ENCODE measurements at places on chromosomes 13 and 19.

DNA sequence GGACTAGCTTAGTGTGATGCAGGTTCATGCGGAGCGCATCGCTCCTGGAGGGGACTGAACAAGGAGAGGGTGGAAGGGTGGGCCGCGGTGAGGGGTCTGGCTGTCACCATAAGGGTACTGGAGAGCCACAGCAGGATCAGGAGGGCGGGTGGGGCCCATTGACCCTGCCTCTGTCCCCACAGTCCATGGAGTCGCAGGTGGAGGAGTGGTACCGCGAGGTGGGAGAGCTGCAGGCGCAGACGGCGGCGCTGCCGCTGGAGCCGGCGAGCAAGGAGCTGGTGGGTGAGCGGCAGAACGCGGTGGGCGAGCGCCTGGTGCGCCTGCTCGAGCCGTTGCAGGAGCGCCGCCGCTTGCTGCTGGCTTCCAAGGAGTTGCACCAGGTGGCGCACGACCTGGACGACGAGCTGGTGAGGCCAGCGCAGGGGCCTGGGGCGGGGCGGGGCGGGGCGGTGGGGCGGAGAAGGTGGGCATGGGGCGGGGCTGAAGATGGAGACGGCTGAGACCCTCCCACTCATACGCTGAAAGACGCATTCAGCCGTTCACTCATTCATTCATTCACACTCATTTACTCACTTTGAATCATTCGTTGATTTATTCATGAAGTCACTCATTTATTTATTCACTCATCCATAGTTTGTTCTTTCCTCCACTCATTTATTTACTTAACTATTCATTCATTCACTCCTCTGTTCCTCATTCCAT is 27.5 kb upstream of the SHKBP1 start:
- no peak for DNase-seq

DNA sequence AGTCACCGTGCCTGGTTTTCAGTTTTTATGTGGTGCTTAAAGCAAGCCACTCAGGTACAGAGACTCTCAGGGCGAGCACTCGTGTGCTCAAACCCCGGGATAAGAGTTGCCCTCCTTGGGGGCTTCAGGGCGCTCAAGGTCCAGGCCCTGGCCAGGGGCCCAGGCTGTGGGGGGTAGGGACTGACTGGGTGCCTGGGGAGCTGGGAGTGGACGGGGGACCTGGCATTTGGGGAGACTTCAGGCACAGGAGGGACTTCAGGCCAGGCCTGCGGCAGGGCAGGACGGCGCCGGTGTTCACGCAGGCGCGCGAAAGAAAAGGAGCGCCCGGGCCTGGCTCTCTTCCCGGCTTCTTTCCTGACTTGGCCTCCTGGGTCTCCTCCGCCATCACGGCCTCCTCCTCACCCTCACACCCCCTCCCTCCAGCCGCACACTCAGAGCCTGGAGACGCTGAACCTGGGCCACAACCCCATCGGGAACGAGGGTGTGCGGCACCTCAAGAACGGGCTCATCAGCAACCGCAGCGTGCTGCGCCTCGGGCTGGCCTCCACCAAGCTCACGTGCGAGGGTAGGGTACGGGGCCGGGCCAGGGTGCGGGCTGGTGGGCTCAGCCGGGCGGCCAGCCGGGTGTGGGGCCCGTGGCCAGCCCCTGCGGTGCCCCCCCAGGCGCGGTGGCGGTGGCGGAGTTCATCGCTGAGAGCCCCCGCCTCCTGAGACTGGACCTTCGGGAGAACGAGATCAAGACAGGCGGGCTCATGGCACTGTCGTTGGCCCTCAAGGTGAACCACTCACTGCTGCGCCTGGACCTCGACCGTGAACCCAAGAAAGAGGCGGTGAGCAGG is 16.1 kb downstream of the NKPD1 start:
- DNase-seq: no peak

DNA sequence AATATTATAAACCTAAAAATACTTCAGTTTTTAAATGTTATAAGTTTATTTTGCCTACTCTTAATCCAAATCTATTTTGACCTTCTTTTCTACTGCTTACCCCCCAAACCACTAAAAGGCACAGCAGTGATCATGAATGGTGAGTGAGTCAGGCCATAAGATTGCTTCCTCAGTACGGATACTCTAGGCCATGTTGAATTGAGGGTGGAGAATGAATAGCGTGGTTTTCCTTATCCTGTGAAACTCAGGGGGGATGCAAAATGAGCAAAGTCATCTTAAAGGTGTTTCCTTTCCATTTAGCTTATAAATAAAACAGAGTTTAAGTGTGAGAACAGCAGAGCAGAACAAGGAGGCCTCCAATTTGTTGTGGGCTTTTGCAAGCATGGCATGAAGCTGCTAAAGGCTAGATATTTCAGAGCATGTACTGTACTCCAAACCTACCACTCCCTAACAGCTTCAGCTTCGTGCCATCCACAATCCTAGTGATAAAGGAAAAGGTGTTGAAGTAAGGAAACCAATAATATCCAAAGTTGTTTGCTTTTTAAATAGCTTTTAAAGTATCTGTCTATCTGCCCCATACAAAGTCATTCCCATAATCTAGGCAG is 25.0 kb downstream of the SERPINE3 start:
- DNase-seq: no peak

- no peak for DNase-seq
Measured at GRCh38 chr13:94233837-94234236, 245.6 kb downstream of the DCT start.

DNA sequence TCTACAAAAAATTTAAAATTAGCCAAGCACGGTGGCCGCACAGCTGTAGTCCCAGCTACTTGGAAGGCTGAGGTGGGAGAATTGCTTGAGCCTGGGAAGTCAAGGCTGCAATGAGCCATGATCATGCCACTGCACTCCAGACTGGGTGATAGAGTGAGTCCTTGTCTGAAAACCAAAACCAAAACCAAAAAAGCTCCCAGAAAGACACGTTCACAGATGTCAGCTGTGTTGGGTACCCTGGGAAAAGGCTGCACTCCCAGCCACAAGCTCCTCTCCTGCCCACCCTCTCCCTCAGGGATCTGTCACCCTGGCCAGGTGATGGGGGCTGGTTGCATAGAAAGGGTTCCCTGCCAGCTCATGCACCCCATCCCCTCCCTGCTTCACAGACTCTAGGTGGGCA is 53.3 kb downstream of the RNF6 start:
- DNase-seq: no peak

DNA sequence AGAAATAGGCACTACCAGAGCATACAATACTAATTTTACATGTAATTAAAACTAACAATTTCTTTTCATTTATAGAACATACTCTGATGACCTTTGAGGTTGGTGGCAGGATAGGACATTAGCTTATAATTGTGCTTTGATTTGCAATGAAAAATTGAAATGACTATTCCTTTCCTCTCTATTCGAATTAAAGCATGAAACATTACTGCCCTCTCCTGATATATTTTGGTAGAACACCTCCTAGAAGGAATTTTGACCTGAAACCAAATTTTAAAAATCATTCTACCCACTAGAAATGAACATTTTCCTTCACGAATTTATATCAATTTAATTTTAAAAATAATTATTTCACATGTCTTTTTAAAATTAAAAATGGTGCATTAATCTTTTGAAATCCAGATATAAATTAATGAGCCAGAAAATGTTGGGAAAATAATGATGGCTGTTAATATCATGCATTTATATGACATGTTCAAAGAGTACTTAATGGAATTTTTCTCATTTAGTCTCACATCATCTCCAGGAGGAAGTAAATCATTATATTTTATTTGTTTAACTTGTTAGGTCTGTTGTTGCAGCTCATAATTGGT is 556.3 kb upstream of the ARGLU1 start:
- no peak for DNase-seq

- DNase-seq: no peak
Measured at GRCh38 chr13:91358387-91358782, 10.9 kb downstream of the MIR17HG start.

GRCh38 chr13:84705982-84706710 is 823.9 kb upstream of the SLITRK1 start:
- no peak for DNase-seq

GRCh38 chr13:23705583-23705982 is 135.4 kb downstream of the TNFRSF19 start:
- no peak for DNase-seq

- DNase-seq: no peak
Measured at GRCh38 chr19:10173527-10173926, 21.2 kb downstream of the DNMT1 start.

DNA sequence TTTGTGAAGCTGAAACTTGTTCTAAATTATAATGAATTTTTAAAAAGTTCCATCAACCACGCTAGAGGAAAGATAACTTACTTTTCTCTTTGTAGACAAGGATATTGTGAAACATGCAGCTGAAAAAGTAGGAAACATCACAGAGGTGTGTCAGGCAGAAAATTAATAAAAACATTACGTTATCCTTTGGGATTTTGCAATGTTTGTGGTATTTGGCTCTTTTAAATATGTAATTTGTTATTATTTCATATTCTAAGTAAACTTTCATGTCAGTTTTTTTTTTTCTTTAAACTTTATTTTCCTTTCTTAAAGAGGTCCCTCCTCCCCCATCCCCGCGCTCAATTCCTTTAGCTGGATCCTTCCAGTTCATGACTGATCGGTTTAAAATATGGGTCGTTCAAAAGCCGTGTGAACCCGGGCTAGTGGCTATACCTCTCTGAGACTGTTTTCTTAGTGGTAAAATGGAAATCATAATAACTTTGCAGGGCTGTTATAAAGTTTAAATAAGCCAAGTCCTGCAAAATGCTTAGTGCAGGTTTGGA is 740 bp upstream of the CCDC61 start:
- DNase-seq: no peak

- DNase-seq: no peak
Measured at GRCh38 chr19:32202244-32202643, 143.2 kb upstream of the ZNF507 start.
